ENCODE measurements at places on chromosomes 12 and 14.

- DNase-seq: peak; percentile 72
Observed at GRCh38 chr12:57087691-57088353, 1.1 kb upstream of the NAB2 start.

- DNase-seq: no peak
Observed at GRCh38 chr12:40157336-40157735, 51.5 kb upstream of the SLC2A13 start.

DNA sequence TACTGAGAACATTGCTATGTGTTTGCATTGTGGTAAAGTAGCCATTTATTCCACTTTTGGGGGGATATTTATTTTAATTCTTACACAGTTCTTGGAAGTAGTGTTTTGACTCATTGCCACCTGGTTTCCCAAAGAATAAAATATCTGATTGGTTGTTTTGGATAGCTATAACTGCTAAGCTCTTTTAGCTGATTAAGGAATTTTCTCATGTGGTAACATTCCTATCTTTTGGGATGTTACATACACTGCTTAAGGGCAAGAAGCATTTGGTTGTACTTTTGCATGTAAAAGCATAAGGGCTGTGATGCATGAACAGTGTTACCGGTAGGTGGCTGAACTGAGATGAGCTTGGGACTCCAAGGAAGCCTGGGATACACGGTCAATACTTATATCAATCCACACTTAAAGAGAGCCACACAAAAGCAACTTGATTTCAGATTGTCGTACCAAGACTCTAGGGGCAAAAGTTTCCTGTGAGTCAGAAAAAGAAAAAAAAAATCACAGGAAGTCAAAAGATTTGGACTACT, 71.4 kb upstream of the PRKD1 start:
- no peak for DNase-seq

DNA sequence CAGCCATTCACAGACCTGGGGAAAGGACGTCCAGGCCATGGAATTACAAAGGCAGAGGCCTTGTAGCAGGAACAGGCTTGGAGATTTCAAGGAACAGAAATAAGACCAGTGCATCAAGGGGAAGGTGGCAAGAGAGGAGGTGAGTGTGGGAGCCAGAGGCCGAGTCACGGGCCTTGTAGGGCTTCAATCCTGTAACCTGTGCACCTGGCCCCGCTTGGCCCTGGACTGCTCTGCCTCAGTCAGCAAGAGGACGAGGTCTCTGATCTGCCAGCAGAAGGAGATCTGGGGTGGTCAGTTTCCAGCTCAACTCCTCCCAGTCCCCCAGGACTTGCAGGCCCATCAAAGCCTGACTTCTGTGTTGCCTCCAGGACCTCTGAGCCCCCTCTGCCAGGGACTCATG, 200.8 kb downstream of the VRK1 start:
- no peak for DNase-seq

- no peak for DNase-seq
Observed at GRCh38 chr12:120404271-120404670, 33.6 kb upstream of the COX6A1 start.

DNA sequence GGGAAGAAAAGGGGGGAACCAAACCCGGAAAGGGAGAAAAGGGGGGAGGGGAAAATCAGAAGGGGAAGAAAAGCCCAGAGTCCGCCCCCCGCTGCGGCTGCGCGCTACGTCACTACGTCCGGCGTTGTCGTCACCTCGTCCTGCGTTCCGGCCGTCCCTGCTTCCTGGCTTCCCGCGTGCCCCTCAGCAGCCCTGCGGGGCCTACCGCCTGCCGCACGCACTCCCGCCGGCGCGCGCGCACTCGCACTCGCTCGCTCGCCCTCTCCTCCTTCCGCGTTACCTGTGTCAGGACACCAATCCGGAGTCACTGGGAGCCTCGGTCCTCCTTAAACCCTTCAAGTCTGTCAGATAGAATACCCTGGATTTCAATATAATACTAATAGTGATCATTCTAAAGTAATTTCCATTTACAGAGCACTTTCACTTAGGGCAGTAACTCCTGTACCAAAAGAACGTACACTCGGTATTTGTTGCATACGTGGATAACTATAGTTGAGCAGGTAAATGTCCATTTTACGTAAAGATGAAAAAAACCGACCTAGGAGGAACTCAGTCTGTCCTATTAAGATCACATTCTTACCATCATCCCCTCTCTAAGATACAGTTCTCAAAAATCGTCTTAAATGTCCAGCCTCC, at the start of gene R3HDM2:
Gene R3HDM2 (minus strand): TSS at position 113 of the 636 bp plus-strand sequence. CDS start 120,615 bp downstream, outside the sequence.
- peak; percentile 88 for DNase-seq

- no peak for DNase-seq
Observed at GRCh38 chr12:122166422-122167349, 7.3 kb downstream of the IL31 start.

DNA sequence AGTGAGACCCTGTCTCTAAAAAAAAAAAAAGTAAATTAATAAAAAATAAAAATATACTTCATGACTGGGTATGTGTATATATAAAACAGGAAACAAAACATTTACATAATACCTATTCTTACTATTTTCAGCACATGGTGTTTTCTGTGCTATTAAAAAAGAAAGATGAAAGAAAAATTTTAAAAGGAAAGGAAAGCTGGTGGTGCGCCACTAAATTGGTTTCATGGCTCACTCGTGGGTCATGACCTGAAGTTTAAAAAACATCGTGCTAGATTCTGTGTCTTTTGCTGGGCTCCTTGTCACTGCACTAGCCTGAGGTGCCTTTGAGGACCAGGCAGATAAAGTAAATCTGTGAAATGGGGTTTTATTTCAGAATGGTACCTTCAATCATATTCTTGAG, 69.8 kb downstream of the IFT43 start:
- DNase-seq: no peak

- no peak for DNase-seq
Observed at GRCh38 chr12:6266971-6267721, 43.3 kb upstream of the PLEKHG6 start.

DNA sequence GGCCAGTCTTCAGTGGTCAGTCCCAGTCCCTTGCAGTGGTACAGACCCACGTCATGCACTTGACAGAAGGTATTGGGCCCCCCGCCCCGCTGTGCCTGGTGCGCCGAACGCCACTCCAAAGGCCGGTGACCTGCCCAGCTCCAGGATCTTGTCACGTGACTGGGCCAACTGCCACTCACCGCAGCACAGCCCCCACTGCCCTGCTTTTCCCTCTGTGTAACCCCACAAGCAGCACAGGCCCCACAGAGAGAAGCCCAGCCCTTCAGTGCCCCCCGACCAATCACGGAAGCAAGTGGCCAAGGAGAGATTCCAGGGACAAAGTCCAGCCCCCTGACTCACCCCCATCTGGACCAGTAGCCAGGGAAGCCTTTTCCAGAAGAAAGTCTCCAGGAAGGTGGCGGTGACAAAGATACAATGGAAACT, 498 bp downstream of the GPR132 start:
- DNase-seq: no peak

- no peak for DNase-seq
Observed at GRCh38 chr12:69028941-69029729, 96.2 kb upstream of the CPM start.

- no peak for DNase-seq
Observed at GRCh38 chr12:130796985-130797686, 41.9 kb downstream of the STX2 start.

- DNase-seq: no peak
Observed at GRCh38 chr14:94392510-94392935, 4.1 kb upstream of the SERPINA1 start.

GRCh38 chr14:70442750-70443149, 9.2 kb upstream of the ADAM21 start:
- no peak for DNase-seq

DNA sequence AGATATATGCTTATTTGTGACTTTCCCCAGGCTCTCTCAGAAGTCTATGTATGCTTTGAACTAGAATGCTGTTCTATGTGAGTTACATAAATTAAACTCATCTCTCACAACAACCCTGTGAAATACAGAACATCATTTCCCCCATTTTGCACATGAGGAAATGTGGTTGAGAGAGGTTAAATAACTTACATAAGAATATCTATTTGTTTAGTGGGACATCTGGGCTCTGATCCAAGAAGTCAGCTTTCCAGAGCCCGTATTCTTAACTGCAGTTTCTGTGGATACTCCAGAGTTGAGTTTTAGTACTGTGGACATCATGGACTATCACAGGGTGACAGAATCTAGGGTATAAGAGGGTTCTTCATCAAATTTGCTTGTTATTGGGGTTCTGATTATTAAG, 242.5 kb upstream of the ARHGAP5 start:
- no peak for DNase-seq

GRCh38 chr12:70045514-70045913, 197.7 kb upstream of the CNOT2 start:
- DNase-seq: no peak

DNA sequence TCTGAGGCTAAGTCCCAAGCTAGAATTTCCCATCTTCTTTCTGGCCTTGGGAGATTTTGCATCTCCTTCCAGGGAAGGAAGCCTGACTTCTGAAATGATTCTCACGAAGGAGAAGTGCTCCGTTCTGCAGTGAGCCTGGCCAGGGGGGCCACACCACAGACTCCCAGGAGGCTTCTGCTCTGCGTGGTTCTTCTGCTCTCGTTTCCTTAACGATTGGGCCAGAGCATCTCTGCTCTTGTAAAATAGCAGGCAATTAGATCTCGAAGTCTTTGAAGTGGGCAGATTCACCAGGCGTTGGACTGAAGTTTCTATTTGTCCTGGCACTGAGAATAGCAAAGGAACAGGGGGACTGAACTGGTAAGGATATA, 6.7 kb upstream of the BATF start:
- DNase-seq: no peak

DNA sequence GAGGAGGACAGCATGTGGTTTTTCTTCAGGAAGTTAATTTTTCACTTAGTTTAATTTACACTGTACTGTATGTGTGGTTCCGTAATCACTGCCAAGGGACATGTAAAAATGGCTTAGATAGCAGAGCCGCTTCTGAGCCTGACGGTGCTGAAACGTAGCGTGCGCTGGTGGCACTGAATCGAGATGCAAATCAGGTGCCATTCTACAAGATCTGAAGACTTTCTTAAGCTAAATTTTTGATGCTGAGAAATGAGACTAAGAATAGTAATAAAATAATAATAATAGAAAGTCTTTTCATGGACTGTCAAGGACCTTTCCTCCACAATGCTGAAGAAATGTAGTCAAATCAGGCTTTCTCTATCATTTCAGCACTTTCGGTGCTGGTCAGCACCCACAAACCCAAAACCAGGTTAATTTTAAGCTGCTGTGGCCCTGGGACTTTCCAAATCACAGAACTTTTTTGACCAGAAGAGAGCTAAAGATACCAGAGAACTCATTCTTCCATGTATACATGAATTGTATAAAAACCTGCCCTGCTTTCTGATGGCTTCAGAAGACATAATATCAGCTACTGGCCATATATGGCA, 183.3 kb upstream of the LMO3 start:
- no peak for DNase-seq

- DNase-seq: no peak
Observed at GRCh38 chr12:30796313-30796780, 41.6 kb upstream of the CAPRIN2 start.
